Pancreas (tissue), 10 donors: ENCODE measurements at places on chromosomes 1 and 21. TPM values are rescaled to one million over a fixed set of nuclear protein-coding genes. Genes with fewer than 3 reads are reported as not detected.

DNA sequence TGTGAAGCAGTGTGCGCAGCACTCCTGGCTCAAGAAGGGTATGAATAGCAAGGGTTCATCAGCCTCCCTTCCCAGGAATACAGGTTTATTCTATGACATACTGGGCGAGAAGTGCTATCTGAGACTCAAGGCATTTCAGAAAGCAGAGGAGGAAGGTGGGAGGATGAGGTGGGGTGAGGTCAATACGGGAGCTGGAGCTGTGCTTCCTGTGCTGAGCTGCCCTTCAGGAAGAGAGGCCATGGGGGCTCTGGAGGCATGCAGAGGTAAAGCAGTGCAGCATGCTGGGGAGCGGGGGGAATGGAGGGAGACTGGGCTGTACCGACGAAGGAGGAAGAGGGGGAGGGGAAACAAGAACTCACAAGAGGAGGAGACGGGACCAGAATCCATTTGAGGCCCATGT, 717.6 kb downstream of the PTPRU start:
- no peak for DNase-seq

DNA sequence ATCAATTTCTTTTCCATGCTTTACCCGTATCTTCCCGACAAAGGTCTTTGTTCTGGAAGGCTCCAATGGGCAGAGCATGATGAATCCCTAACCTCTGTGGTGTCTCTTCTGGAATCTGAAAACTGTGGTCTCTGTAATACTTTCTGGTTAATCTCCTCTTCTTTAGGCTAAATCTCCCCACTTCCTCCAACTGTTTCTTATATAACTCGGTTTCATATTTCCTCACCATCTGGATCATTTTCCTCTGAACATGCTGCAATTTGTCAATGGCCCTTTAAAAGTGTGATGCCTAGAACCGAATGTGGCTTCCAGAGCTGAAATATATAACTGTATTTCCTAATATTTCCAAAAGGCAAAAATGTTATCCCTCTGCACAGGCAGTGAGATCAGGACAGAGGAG, 66.1 kb downstream of the ALG14 start:
- no peak for DNase-seq

DNA sequence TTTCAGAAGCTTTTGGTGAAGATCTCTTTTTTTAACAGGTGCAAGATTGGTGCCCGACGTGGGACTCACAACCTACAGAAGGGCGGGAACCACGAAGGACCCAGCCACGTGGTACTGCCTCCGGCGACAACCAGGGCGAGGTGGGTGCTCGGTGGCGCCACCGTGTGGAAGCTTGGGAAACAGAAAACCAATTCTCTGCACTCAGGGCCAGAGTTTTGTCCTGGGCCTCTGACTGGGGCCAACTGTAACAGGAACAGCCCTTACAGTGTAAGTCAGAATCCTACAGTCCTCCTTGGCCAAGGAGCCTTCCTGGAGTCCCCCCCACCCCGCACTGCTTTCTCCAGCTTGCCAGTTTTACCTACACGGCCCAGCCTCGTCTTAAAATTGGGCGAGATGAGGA, 11.6 kb upstream of the S100A7A start:
- no peak for DNase-seq

DNA sequence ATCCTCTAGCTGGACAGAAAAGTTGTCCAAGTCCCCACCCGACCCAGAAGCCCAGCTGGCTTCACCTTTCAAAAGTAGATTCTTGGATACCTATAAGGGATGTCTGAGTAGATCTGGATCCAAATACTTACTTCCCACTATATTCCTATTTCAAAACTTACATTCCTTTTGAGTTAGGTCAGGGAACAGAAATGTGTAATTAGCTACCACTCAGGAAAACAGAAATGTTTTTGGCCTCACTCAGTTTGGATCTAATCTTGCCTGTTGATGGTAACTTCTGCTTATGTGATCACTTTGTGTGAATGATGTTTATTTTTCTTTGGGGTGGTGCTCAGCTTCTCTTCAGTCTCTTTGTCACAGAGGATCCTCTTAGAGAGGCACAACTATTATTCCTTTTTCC, 814.4 kb upstream of the RGS18 start:
- no peak for DNase-seq

DNA sequence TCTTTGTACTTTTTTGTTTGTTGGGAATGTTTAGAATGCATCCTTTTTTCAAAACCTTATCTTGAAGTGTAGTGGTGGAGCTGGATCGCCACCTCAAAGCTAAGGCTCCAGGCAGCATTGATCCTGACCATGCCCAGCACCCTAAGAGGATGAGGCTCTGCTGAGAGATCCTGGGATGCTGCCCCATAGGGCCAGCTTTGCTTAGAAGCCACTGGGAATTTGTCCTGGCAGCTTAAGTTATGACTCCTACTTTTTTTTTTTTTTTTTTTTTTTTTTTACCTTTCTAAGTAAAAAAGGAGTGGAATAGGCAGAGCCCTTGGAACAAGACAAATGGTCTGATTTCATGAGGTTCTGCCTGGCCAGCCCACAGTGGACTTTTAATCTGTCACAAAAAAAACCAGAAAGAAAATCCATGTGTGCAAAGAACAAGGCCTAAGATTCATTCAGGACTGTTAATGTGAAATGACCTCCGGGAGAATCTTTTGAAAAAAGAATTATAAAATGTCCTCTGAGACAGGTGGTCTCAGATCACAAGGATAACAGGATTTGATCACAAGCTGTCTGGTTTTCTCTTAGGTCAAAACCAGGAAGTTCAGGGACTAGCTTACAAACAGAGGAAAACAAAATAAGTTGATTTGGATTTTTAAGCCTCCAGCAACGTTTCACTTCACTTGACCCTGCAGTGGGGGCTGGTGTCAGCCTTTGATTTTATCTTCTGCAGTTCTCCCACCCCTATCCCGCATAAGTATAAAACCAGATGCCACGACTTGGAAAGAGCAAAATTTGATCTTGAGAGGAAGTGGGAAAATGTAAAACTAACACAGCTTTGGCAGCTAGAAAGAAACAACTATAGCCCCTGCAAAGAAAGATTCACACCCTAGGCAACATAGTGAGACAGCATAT, 25.9 kb upstream of the RAP1A start:
- no peak for DNase-seq

- no peak for DNase-seq
Measured at GRCh38 chr1:4447778-4448420, 206.5 kb upstream of the AJAP1 start.

DNA sequence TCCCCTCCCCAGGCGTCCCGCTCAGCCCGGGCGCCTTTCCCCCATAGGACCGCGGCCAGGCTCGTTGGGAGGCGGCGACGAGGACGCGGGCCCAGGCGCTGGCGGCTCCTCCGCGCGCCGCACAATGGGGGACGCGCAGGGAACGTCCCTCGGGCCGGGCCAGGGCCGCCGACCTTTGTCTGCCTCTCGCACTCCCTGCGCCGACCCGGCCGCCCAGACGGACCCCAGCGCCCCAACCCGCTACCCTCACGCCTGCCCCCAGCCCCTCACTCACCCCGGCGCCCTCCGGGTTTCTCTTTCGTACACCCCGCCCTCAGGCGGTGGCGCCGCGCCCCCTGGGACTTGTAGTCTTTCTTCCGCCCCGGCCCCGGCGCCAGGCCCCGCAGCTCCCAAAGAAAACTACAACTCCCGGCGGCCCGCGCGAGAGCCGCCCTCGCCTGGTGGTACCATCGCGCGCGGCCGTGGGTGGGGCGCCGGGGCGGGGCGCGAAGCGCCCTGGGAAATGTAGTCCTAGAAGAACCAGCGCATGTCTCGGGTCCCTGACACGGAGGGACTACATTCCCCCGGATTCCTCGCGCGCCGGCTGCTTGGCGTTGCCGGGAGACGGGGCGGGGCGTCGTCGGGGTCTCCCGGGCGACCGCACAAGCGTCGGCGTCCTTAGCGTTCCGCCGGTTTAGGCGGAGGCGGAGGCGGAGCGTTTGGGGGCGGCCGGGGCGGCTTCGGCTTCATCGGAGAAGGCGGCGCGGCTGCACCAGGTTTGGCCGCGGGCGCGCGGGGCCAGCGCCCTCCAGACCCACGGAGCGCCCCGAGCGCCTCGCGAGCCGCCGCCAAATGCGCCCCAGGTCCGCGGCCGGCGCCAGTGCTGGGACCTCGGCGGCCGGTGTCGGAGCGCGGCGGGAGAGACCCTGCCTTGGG, at the start of gene C1orf159:
TSS of gene C1orf159 (minus strand) at position 304 of the 915 bp plus-strand sequence. CDS start 24,546 bp downstream, outside the sequence.
- DNase-seq, result peak; percentile 100

DNA sequence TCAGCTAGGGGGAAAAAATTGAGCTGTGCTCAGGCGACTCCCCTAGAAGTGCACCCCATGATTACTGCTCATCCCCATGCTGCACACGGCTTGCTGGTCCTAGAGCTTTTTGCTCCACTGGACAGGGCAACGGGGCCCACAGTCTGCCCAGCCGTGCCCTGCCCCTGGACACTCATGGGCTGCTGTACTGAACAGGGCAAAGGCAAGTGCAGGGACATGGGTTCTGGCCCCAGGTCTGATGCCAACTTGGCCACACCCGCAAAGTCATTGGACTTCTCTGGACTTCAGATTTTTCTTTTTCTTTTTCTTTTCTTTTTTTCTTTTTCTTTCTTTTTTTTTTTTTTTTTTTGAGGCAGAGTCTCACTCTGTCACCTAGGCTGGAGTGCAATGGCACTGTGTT, 42.9 kb upstream of the TARBP1 start:
- DNase-seq, result no peak

- DNase-seq, result no peak
Measured at GRCh38 chr1:25469177-25469576, 38.5 kb downstream of the MACO1 start.

GRCh38 chr1:234938924-234939323, 189.7 kb downstream of the TOMM20 start:
- DNase-seq, result no peak

- no peak for DNase-seq
Measured at GRCh38 chr21:41235201-41235600, 67.2 kb downstream of the BACE2 start.

DNA sequence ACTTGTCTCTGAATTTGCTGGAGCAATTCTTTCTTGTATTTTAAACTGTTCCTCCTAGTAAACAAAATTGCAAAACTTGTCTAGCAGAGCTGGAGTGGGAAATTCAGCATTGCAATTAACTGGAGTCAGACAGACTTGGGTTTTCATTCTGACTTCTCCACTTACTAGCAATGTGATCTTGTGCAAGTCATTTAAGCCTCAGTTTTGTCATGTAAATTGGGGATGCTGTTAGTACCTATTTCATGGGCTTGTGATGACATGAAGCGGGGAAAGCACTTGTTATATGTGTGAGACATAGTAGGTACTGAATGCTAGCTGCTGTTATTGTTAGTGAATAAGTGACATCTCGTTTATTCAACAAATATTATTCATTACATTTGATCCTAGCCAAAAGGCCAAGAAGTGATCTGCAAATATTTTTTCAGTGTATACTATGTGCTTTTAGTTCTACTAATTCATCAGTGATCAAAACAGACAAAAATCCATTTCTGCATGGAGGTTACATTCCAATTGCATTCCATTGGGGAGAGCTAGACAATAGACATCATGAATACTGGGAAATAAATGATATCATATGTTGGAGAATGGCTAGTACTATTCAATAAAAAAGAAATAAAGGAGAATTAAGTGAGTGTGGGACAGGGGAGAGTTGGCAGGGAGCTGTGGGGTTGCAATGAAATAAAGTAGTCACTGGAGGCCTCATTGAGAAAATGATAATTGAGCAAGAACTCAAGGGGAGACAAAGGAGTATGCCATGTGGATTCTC, 47.1 kb downstream of the CACHD1 start:
- no peak for DNase-seq

DNA sequence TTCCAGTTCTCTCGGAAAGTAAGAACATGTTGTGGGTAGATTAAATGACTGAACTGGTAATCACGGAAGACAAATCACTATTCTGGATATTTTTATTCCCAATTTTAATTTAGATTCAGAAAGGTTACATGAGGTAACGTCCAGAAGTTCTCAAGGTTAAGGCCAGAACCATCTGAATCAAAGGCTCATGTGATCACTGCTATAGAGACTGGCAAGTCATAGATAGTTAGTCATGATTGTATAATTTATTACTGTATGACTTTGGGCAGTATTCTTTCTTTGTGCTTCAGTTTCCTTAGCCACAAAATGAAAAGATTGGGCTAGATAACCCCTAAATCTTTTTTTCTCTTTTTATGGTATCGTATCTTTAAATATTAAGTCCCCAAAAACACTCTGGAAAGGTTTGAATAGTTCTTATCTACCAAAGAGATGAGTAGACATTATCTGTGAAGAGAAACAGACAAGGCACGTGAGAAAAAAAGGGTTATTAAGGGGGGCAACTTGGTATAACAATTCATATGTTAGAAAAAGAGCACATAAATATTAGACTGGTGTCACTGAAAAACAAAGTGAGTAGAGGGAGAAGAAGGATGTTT, 241.0 kb downstream of the PTPRC start:
- DNase-seq, result no peak

DNA sequence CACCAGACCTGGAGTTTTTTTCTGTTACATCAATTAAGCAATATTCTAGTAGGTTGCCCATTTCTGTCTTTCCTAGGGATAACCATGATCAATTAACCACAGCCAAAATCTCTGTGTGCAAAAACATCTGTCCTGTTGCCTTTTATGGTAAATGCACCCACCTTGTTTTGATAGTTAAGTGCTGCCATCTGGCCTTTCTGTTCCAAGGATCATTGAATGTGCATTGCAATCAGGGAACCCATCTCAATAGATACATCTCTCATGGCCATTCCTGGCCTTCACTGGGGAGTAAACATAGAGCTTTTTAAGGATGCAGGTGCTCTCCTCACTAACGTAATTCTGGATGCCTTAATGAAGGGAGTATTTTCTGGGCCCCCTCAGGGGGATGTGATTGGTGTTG, 111.8 kb upstream of the KIAA1614 start:
- no peak for DNase-seq

DNA sequence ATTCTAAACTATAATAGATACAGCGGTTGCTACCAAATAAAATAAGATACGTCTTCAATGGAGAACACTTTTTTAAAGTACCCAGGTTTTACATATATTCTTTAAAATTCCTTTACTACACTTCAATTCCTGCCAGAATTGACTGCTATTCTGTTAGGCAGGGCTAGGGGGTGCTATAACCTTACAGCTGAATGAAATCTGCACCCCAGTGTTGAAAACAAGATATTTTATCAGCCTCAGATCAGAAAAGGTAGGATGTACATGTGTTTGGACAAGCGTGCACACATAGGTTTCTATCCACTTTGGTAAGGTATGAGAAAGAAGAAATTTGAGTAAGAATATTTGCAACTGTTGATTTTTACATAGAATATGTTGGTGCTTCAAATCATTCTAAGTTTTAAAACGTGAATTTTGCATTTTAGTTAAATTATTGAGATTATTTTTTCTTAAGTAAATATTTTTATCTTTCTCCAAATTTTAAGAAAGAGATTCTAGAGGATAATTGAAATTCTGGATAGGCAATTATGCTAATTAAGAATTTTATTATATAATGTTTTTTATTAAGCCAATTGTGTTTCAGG, 490.8 kb upstream of the ADGRL4 start:
- no peak for DNase-seq

GRCh38 chr21:37631319-37632117, 264.9 kb downstream of the DYRK1A start:
- no peak for DNase-seq

- DNase-seq, result no peak
Measured at GRCh38 chr1:183230413-183230812, 44.3 kb downstream of the LAMC2 start.

GRCh38 chr1:20411196-20411980, 74.6 kb downstream of the CAMK2N1 start:
- no peak for DNase-seq

LCE3D gene
- not detected for total RNA-seq

SNX7 gene
- 8.2 TPM for total RNA-seq

AIM2 gene
- total RNA-seq, result not detected

SPSB1 gene
- 27.5 TPM for total RNA-seq

GPBP1L1 gene
- 67.6 TPM for total RNA-seq

ZNF644 gene
- 15.9 TPM for total RNA-seq

SEMA6C gene
- 2.3 TPM for total RNA-seq

CRP gene
- 29.3 TPM for total RNA-seq

HTR6 gene
- total RNA-seq, result not detected

AMY1A gene
- 0.67 TPM for total RNA-seq
